ENCODE measurements at places on chromosomes 7 and 10.

DNA sequence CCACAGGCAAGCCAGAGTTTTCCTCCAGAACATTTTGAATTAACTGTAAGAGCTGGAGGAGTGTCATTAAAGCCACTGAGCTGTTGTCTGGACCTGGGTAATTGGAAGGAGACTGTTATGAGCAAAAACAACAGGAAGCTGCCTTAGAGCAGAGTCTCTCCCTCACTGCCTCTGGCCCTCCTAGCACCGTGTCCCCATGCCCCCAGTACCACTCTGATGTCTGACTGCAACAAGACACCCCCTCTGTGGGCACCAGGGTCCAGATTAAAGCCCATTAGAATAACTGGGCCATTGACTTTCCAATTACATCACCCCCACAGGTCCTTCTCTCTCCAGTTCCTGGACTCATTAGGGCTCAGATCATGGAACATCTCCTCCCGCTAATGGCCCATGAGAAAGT, 216.3 kb downstream of the USP6NL start:
- DNase-seq, result no peak

- DNase-seq, result no peak
Measured at GRCh38 chr10:28619455-28619854, 57.9 kb upstream of the BAMBI start.

DNA sequence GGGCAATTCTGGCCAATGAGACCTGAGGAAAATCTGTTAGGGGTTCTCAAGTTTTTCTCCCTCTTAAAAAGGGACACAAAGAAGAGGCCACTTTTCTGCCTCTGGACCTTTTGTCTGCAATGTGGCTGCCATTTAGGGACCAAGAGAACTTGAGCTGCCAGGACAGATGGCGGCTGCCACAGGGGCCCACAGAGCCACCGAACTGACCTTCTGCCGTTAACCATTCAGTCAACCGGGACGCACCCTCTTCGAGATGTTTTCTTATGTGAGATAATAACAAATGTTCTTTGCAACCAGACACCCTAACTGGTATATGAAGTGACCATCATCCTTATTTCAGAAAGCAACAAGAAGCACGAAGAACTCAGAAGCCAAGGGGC, 29.2 kb downstream of the GSDME start:
- no peak for DNase-seq

DNA sequence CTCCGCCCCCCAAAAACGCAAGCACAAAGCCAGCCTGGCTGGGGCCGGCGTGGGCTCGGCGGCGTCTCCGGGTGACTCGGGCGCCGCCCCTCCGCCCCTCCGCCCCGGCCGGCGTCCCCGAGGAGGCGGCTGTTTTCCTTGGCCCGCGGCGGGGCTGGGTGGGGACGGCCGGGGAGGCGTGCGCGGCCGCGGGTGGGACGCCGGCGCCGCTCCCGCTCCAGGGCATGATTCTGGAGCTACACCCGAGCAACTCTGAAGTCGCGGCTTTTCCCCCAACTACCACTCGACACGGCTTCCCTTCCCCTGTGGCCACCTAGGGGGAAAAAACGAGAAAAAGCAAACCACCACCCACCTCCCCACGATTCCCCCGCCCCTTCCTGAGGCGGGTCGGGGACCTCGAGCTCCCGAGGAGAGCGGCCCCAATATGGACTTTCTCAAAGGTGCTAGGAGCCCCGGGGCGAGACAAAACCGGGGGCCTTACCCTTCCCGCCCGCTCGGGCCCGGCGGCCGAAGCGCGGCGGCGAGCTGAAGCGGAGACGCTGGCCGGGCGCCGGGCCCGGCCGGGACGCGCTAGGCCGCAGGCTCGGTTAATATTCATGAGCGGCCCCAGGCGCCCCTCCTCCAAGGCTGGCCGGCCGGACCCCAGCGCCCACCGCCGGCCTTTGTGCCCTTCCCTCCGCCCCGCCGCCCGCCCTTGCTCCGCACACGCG, 856 bp downstream of the ARHGAP21 start:
- DNase-seq, result peak; percentile 58

- peak; percentile 31 for DNase-seq
Measured at GRCh38 chr10:123583639-123584418, 82.3 kb upstream of the GPR26 start.

- DNase-seq, result peak; percentile 41
Measured at GRCh38 chr10:132420981-132421846, 24.2 kb downstream of the PWWP2B start.

DNA sequence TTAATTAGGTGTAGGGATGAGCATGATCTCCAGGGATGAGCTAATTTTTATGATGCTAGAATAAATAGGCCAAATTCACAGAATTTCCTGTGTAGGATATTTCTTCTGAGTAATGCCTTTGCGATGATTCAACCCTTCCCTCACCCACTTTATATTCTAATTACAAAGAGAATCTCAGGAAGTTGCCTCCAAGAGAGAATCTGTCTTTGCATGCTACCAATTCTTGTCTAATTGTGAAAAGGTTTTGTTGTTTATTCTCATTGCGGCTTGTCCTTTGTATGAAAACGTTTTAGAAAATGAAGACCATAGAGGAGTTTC, 6.3 kb downstream of the C7orf57 start:
- peak; percentile 54 for DNase-seq

DNA sequence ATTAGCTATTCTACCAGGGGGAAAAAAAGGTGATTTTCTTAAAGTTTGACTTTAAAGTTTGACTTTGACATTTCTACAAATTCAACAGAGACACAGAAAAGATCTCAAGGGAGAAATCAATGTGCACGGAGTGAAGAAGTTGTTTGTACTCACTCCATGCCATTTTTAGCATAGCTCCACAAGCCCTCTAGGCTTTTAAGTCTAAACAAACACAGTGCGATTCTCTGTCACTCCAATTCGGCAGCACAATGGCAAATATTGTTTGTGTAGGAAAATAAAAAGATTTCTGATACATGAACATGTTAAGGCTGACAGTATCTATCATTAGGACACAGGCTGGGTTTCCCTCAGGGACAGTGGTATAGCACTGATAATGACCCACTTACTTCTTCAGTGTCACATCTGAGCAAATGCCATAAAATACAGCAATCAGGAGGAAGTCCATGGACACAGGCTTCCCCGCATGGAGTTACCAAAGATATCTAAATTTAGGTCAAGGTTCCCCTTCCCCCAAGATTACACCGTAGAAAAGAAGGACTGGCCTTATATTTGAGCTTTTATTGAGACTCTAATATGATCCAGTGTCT, 28.0 kb downstream of the GSAP start:
- no peak for DNase-seq

- DNase-seq, result no peak
Measured at GRCh38 chr7:126937171-126937570, 315.6 kb downstream of the GRM8 start.

GRCh38 chr7:47202146-47202783, 379.6 kb downstream of the TNS3 start:
- DNase-seq, result no peak

DNA sequence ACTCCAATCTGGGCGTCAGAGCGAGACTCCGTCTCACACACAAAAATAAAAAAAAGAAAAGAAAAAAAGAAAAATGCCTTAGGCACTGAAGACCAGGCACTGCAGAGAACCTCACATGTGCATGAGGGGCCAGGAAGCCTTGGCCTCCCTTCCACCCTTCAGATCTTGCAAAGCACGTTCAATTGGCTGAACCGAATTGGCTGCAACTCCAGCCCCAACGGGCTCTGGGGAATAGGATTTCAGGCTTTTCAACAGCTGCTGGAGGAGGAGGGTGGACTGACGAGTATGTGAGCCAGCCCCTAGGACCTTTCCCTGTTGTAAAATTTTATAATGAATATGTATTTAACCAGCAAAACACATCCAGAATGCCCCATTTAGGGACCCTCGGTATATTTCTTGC, 16.7 kb downstream of the TMEM120A start:
- DNase-seq, result peak; percentile 94
